ENCODE measurements at places on chromosomes 3 and 15.

- no peak for DNase-seq
Measured at GRCh38 chr3:116445311-116445841, at the start of gene LSAMP. LSAMP (minus strand) TSS chr3:116445487.

DNA sequence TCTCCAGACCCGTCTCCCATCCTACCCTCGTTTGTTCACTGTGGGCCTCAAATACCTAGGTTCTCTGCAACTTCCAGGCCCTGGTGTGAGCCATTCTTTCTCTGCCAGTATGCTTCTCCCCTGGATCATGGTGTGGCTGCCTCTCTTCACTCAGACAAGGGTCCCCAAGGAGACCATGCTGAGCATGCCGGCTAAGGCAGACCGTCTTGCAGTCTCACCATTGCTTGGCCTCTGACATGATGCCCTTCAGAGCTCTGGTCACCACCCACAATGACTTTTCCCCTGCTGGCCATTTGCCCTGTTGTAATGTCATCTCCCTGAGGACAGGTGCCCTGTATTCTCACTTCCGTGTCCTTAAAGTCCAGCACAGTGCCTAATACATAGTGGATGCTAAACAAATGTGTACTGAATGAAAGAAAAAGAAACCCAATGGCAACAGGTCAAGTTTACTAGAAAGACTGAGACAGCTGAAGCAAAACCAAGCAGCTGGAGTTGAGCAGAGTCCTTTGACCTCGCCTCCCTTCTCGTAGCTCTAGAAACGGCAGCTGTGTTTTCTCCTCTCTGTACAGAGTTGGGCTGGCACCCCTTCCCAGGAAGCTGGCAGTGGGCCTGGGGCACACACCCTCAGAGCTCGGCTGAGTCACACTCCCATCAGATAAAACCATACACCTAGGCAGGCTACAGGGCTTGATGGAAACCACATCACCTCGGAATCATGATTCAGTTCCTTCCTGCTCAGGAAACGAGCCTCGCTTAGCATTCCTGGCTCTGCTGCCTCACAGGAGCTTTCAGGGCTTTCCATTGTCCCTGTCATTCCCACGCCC lies 8.6 kb downstream of the TLR9 start:
- DNase-seq = peak; percentile 39

GRCh38 chr3:16040991-16041390 lies 133.5 kb upstream of the GALNT15 start:
- no peak for DNase-seq

DNA sequence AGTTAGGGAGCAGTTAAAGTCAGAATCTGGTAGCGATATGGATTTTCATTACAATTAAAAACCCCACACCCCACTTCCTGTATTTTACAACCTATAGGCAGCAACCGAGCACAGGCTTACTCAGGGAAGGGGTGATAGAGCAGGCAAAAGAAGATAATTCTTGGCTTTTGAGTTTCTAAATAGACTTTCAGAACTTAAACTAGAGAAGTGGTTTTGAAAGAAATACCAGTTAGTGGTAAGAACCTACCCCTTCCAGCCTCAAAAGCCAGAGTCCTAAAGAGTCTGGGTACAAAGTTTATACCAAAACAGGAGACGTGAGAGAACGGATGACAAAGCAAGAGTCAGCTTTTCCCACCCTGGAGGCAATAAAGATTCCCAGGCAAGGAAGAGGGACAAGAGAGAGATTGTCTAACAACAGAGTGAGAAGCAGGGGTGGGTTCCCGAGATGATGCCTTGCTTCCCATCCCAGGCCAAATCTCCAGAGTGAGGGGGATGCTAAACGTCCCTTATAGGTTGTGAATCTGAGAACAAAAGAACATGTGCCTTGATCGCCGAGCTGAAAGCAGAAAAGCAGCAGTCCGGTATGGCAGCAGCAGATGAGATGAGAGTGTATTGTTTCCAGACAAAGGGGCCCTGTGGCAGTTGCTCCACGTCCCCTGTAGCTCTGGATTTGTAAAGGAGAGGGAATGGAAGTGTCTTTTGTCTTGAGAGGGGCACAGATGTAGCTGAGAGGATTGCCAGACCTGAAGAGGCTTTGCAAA lies 36.8 kb downstream of the KLHL6 start:
- no peak for DNase-seq

GRCh38 chr15:98080791-98081190 lies 120.3 kb downstream of the ARRDC4 start:
- no peak for DNase-seq

- DNase-seq = no peak
Measured at GRCh38 chr15:77144026-77144425, 73.1 kb upstream of the TSPAN3 start.

GRCh38 chr3:72318504-72319193 lies 529.6 kb downstream of the SHQ1 start:
- no peak for DNase-seq

- DNase-seq = no peak
Measured at GRCh38 chr3:139440639-139441556, 35.4 kb downstream of the RBP2 start.

GRCh38 chr3:124653797-124654469 lies 76.3 kb upstream of the UMPS start:
- DNase-seq = no peak

- no peak for DNase-seq
Measured at GRCh38 chr3:109927726-109928125, 590.4 kb upstream of the DPPA4 start.

GRCh38 chr3:153590051-153590450 lies 428.0 kb downstream of the RAP2B start:
- DNase-seq = no peak

GRCh38 chr3:17182166-17182565 lies 297.4 kb downstream of the PLCL2 start:
- no peak for DNase-seq

DNA sequence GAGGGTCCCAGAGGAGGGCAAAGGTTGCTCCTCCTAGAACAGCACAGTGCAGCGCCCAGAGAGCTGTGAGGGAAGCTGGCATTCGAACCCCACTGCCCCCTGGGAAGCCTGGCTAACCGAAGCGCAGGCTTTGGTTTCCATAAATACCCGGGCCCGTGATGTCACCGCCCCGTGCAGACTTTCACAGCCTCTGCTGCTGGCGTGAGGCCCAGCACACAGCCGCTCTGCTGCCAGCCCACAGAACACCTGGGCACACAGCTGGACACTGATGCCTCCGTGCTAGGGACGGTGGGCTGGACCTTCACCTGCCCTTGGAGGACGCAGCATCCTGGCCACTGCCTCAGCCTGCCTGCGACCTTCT lies 1.0 kb downstream of the IQSEC1 start:
- DNase-seq = no peak

GRCh38 chr3:179961071-179961702 lies 75.5 kb downstream of the PEX5L start:
- no peak for DNase-seq

GRCh38 chr15:78662028-78662427 lies 21.0 kb upstream of the CHRNB4 start:
- no peak for DNase-seq

- no peak for DNase-seq
Measured at GRCh38 chr3:4738737-4739274, 240.4 kb upstream of the BHLHE40 start.

DNA sequence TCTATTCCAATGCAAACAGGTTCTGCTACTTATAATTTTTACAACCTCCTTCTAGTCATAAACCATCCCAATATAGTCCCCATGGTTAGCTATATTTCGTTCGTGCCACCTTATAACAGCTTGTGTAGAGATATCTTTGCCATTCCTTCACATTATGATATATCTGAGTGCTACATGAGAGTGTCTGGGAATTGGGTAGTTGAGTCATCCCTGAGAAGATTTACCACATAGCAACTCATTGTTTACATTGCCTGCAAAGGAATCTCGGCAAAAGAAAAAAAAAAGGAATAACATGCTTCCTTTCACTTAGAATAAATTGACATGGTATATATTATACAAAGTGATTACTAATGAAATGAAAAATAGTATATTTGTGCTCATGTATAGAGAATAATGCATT lies 86.0 kb upstream of the VGLL3 start:
- no peak for DNase-seq

DNA sequence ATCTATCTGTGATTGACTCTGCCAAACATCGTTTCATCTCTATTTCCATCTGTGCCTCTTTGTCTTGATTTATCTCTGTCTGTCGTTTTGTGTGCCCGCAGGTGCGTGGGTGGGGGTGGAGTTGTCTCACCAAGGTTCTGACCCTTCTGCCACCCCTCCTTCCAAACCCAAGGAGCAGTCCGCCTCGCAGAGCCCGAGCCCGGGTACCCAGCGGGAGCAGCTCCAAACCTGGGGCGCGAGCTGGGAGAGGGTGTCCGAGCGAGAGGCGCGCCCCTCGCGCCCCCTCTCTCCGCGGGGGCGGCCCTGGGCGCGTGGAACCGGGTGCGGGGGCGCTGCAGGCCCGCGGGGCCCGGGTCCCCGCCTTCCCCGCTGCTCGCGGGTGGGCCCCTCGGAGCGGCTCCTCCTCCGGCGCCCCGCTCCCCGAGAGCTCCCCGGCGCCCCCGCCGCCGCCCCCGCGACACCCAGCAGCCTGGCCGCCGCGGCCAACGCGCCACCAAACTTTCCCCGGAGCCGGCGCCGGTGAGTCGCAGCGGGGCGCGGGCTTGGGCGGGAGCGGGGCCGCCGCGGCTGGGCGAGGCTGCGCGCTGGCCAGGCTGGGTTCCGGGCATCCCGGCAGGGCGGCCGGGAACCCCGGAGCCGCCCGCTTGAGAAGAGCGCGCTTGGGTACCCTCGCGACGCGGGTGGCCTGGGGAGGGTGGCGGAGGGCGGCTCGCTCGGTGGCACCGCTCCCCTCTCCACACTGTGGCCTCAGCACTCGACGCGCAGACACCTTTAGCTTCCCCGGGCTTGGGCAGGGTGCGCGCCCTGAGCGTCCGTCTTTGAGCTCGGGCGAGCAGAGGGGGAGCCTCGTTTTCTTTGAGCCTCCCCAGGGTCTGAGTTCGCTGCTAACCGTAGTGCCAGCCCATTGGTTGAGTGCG lies at the start of gene HRH1:
Gene HRH1, plus strand, starts transcription at position 458 of the 917 bp plus-strand sequence. CDS start 104,545 bp downstream, outside the sequence.
- DNase-seq = no peak

GRCh38 chr15:35724626-35725025 lies 178.7 kb upstream of the DPH6 start:
- DNase-seq = no peak

DNA sequence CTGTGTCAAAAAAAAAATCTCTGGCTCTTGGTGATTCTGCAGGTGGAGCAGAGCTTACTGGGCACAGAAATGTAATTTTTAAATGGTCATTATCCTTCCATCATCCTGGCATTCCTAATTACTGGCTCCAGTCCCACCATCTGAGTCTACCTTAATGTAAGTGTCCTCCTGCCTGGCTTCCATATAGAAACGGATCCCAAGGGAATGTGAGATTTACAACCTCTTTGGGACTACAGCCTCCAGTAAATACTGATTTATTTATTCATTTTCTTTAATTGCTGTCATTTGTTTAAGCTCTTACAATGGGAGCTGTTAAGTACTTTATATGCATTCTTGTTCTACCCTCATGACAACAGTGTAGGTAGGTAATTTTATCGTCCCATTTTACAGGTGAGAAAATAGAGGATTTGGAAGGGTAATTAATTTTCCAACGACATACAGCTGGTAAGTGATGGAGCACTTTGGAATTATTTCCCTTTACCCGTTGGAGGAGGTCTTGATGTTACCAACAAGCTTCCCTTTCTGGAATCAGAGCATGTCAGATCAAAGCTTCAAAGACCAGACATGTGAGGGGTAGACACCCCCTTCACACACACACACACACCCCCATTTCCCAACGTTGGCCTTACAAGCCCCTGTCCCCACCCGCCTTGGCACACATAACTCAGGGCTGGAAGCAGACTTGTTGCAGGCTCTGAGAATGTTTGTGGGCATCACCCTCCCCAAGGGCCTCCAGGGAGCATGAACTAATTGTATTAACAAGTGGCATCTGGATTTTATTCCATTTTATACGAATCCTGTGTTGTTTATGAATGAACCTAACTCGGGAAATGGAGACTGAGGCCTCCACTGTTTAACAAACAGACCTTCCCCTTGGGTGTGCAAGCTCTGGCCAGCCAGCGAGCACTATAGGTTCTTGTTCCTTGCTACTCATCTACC lies 116.9 kb downstream of the ALDH1A2 start:
- DNase-seq = no peak

DNA sequence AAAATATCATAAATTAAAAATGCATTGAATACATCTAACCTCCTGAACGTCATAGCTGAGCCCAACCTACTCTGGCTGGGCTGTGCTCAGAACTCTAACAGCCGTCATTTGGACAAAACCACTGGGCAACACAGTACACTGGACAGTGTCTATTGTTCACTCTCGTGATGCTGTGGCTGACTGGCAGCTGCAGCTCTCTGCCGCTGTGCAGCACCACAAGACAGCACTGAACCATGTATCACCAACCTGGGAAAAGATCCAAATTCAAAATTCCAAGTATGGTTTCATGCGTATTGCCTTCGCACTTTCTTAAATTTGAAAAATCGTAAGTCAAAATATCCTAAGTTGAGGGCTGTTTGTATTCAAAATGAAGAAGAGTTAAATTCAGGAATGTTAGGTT lies 145.1 kb upstream of the CNTN4 start:
- DNase-seq = no peak

DNA sequence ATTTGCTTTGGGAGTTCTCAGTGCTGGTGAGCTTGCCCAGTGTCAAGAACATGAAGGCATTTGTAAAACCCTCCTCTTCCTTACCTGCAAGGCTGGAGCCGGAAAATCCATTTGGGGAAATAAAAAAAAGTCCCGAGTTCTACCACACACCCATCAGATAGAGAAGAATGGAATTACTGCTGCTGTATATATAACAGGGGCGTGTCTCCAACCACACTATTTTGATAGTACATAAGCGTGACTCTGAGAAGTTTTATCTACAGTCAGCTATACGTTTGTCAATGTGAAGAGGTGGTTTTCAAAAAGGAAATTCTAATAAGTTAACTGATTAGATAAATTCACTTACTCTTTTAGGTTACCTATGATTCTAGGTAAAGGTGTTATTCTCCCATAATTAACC lies 1.3 kb upstream of the CPA3 start:
- DNase-seq = no peak

GRCh38 chr15:62241135-62241770 lies 76.2 kb upstream of the C2CD4B start:
- no peak for DNase-seq

GRCh38 chr3:195907934-195908693 lies at the start of gene TNK2:
TNK2 (minus strand) TSS chr3:195908551; CDS start chr3:195888588, 19,963 bp downstream.
- DNase-seq = peak; percentile 38
